Kidney (tissue), 22 donors: ENCODE measurements at places on chromosomes 11 and 22. TPM values are rescaled to one million over a fixed set of nuclear protein-coding genes. Genes with fewer than 3 reads are reported as not detected.

The HOATZ gene
- total RNA-seq, result not detected

The TNNT3 gene
- 0.60 TPM for total RNA-seq

- DNase-seq, result no peak
- no peaks in the 10 kb centered on the region for H3K27me3 ChIP-seq
- no peaks in the 10 kb centered on the region for H3K36me3 ChIP-seq
- H3K27ac ChIP-seq, result no peak overlapping the region
These were observed 50.6 kb downstream of the WNT11 start for GRCh38 chr11:76155500-76156227.

The C11orf91 gene
- total RNA-seq, result not detected

- peaks cover 2% of the 10 kb centered on the region for H3K36me3 ChIP-seq
- DNase-seq, result peak; percentile 95
- H3K27me3 ChIP-seq, result no peaks in the 10 kb centered on the region
- peak within 1 kb of the TSS; percentile 93 for H3K27ac ChIP-seq
These were observed at the start of the genes BSCL2 and GNG3 for GRCh38 chr11:62707277-62707861. BSCL2 (minus strand) TSS chr11:62707424; CDS start chr11:62707195, 229 bp downstream. GNG3 (plus strand) TSS chr11:62707676; CDS start chr11:62708296, 620 bp downstream.

- no peak overlapping the region for H3K27ac ChIP-seq
- no peaks in the 10 kb centered on the region for H3K36me3 ChIP-seq
- no peaks in the 10 kb centered on the region for H3K4me1 ChIP-seq
- H3K4me3 ChIP-seq, result no peak overlapping the region
- no peaks in the 10 kb centered on the region for H3K27me3 ChIP-seq
These were observed 39.5 kb upstream of the SLC5A12 start for GRCh38 chr11:26761361-26761809.

The MMP12 gene
- total RNA-seq, result not detected

DNA sequence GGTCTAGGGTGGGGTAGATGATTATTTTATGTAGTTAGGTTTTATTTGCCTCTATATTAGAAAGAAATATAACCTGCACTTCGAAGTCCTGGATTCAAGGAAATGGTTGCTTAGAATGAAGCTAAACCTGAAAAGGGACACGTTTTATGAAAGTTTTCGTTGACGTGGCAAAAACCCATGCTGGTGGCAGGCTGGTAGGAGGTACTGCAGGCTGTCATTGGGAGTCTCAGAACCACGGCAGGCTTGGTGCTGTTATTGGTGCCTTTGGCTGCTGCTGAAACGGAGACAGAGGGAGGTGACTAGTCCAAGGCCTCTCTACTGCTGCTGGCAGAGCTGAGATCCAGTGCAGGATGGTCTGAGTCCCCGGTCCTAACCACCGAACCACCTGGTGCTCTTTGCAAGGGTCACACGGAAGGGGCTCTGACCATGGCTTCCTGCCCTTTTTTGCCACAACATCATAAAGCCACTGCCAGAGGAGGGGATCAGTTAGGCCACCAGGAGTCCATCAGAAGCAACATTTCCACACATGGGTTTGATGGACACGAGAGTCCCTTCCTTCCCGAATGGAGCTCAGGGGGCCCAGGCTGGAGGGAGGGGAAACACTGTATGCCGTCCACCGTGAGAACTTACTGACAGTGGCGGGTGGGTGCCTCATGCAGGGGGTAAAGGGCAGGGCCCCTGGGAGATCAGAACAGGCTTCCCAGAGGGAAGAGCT, 13.4 kb downstream of the CSF2RB start:
- H3K27ac ChIP-seq, result no peak overlapping the region
- DNase-seq, result no peak
- H3K36me3 ChIP-seq, result no peaks in the 10 kb centered on the region
- no peaks in the 10 kb centered on the region for H3K4me1 ChIP-seq
- H3K27me3 ChIP-seq, result no peaks in the 10 kb centered on the region

The LRRC10B gene
- total RNA-seq, result 2.9 TPM

The NAALAD2 gene
- total RNA-seq, result 2.0 TPM

DNA sequence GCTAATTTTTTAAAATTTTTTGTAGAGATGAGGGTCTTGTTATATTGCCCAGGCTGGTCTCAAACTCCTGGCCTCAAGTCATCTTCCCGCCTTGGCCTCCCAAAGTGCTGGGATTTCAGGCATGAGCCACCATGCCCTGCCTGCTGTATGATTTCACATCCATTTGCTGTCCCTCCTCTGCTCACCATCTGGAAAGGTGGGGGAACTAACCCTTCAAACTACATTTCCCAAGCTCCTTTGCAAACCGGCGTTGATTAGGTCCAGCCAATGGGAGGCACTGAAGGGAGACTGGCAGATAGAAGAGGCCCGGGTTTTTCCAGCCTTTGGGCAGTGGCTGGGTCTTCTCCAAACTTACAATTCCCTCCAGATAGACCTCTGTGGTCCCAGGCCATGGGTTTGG, 19.3 kb downstream of the RFPL1 start:
- no peak overlapping the region for H3K4me3 ChIP-seq
- no peak for DNase-seq
- no peaks in the 10 kb centered on the region for H3K4me1 ChIP-seq
- H3K27ac ChIP-seq, result no peak overlapping the region
- H3K36me3 ChIP-seq, result no peaks in the 10 kb centered on the region

The OR4D9 gene
- not detected for total RNA-seq

- H3K27ac ChIP-seq, result peak overlapping the region; percentile 16
- peaks cover 4% of the 10 kb centered on the region for H3K4me1 ChIP-seq
- no peak for DNase-seq
- no peaks in the 10 kb centered on the region for H3K27me3 ChIP-seq
- H3K4me3 ChIP-seq, result peak overlapping the region; percentile 7
These were observed 3.7 kb downstream of the ADAMTS15 start for GRCh38 chr11:130452176-130452575.

DNA sequence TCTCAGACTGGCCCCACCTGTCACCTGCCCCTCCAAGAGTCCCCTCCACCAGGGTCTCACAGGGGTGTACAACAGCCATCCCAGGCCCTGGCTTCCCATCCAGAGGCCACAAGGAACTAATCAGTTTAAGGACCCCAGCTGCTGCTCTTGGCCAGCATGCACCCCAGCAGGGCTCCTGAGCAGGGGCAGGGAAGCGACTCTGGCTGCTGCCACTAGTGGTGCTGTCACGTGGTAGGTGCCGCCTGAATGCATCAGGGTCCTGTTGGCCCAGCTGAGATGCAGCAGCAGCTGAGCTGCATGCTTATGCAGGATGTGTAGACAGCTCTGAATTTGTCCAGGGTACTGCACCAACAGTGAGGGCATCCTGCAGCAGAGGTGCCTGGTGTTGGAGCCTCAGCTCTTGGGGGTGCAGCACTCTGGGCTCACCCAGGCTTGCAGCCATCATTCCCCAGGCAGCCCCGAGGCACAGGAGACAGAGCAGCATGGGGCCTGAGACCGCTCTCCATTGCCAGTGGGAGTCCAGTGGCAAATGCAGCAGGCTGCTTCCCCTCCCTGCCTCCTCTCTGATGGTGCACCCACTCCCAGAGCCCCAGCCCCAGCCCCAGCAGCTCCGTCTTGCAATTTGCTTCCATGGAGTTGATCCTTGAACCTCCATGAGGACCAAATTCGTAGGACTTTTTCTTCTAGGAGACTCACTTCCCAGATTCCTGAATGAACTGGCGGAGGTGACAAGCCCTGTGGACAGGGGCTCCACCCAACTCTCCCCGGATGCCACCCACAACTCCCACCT, 98.7 kb downstream of the MPPED1 start:
- H3K4me1 ChIP-seq, result no peaks in the 10 kb centered on the region
- H3K4me3 ChIP-seq, result no peak overlapping the region
- H3K27ac ChIP-seq, result no peak overlapping the region
- DNase-seq, result no peak

GRCh38 chr11:86523738-86524619, 148.4 kb downstream of the ME3 start:
- no peak overlapping the region for H3K4me3 ChIP-seq
- no peaks in the 10 kb centered on the region for H3K27me3 ChIP-seq
- H3K27ac ChIP-seq, result no peak overlapping the region

DNA sequence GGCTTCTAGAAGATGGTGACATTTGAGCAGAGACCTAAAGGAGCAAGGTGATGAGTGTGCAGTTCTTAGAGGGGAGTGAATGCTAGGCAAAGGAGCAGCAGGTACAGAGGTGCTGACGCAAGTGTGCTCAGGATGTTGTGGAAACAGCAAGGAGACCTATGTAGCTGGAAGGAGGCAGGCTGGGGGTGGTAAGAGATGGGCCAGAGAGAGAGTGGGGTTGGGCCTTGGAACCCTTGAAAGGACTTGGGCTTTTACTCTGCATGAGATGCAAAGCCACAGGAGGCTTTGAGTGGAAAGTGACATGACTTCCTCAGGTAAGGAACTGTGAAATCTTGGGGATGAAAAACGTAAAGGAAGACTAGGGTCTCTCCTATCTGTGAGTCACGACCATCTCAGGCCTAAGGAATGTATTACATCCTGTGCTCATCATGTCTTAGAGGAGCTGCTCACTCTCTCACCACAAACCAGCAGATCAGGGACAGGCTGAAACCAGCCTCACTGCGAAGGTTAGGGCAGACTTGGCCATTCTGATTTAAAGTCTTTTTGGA, 65.4 kb downstream of the MICAL2 start:
- no peak overlapping the region for H3K4me3 ChIP-seq
- H3K36me3 ChIP-seq, result no peaks in the 10 kb centered on the region
- H3K27ac ChIP-seq, result no peak overlapping the region
- DNase-seq, result no peak
- no peaks in the 10 kb centered on the region for H3K27me3 ChIP-seq
- H3K4me1 ChIP-seq, result peaks cover 3% of the 10 kb centered on the region

- peak; percentile 80 for DNase-seq
- H3K36me3 ChIP-seq, result no peaks in the 10 kb centered on the region
- H3K4me3 ChIP-seq, result no peak overlapping the region
- no peak overlapping the region for H3K27ac ChIP-seq
- peaks cover 7% of the 10 kb centered on the region for H3K4me1 ChIP-seq
These were observed 19.6 kb downstream of the GDPD5 start for GRCh38 chr11:75505916-75506692.

- no peaks in the 10 kb centered on the region for H3K27me3 ChIP-seq
- no peak overlapping the region for H3K27ac ChIP-seq
- no peak for DNase-seq
- H3K4me3 ChIP-seq, result no peak overlapping the region
- no peaks in the 10 kb centered on the region for H3K36me3 ChIP-seq
- no peaks in the 10 kb centered on the region for H3K4me1 ChIP-seq
These were observed 9.3 kb downstream of the MTFP1 start for GRCh38 chr22:30434843-30435242.

DNA sequence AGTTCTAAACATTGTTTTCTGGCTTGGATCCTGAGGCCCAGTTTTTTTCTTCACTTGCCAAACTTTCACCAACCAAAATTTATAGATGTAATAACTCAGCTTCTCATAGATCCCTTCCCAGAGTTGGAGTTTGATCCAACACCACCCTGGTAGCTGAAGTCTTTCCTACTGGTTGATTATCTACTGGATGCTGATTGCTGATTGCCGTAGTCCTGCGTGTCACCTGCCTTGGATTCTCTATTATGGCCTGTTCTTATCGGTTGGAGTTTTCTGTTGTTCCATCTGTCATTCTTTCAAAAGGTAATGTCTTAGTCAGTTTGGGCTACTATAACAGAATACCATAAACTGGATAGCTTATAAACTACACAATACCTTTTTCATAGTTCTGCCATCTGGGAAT, 17.3 kb upstream of the OR6X1 start:
- H3K4me3 ChIP-seq, result no peak overlapping the region
- H3K27ac ChIP-seq, result no peak overlapping the region
- DNase-seq, result no peak
- H3K4me1 ChIP-seq, result no peaks in the 10 kb centered on the region
- H3K36me3 ChIP-seq, result no peaks in the 10 kb centered on the region

The NELL1 gene
- 0.31 TPM for total RNA-seq

DNA sequence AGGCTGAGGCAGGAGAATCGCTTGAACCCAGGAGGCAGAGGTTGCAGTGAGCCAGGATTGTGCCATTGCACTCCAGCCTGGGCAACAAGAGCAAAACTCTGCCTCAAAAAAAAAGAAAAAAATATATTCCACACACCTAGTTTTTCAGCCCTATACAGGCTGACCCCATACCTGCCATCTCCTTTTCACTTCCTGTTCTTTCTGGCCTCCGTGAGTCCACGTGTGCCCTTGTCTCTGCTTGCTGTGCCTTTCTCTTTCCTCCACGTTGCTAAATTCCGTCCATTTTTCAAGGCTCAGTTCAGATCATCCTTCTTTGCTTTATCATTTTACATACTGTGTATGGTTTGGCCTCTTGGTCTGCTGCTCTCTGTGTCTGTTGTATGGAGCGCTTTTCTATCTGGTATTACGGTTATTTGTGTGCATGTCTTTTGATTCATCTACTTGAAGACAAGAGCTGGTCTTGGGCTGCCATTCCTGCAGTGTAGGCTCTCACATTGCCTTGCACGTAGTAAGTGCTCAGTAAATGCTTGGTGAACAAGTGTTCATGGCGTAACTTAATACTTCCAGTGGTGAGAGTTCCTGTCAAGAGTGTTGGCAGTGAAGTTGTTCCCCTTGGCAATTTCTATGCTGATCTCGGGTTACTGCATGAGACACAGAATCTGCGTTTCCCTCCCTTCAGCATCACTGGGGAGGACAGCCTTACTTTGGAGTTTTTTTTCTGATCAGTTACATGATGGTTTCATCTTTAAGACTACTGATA, 57.5 kb downstream of the PTPRJ start:
- peaks cover 29% of the 10 kb centered on the region for H3K4me1 ChIP-seq
- no peak for DNase-seq
- H3K4me3 ChIP-seq, result no peak overlapping the region
- no peak overlapping the region for H3K27ac ChIP-seq
- H3K27me3 ChIP-seq, result no peaks in the 10 kb centered on the region
- H3K36me3 ChIP-seq, result peaks cover 3% of the 10 kb centered on the region

DNA sequence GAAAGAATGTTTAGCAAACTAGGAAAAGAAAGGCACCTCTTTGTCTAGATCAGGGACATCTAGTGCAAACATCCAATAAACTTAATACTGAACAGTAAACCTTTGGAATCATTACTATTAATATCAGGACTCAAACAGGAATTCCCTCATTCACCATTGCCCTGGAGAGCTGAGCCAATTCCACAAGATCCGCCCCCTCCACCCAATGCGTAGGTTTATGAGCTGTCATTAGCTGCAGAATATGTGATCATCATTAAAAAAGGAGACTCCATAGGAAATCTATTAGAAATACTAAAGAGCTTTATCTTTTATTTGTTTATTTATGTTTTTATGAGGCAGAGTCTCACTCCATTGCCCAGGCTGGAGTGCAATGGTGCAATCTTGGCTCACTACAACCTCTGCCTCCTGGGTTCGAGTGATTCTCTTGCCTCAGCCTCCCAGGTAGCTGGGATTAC, 5.5 kb downstream of the IL17REL start:
- H3K27ac ChIP-seq, result no peak overlapping the region
- DNase-seq, result no peak
- H3K27me3 ChIP-seq, result peaks cover 9% of the 10 kb centered on the region
- no peak overlapping the region for H3K4me3 ChIP-seq
- no peaks in the 10 kb centered on the region for H3K4me1 ChIP-seq

GRCh38 chr11:60710482-60710881, 11.1 kb downstream of the MS4A8 start:
- H3K27ac ChIP-seq, result no peak overlapping the region
- no peaks in the 10 kb centered on the region for H3K36me3 ChIP-seq
- no peak overlapping the region for H3K4me3 ChIP-seq
- no peaks in the 10 kb centered on the region for H3K4me1 ChIP-seq
- DNase-seq, result no peak

The PNPLA5 gene
- not detected for total RNA-seq

GRCh38 chr11:27673979-27674663, 26.1 kb downstream of the BDNF start:
- DNase-seq, result no peak
- no peaks in the 10 kb centered on the region for H3K36me3 ChIP-seq
- no peaks in the 10 kb centered on the region for H3K27me3 ChIP-seq
- H3K4me3 ChIP-seq, result no peak overlapping the region
- no peaks in the 10 kb centered on the region for H3K4me1 ChIP-seq

- no peaks in the 10 kb centered on the region for H3K4me1 ChIP-seq
- H3K27me3 ChIP-seq, result no peaks in the 10 kb centered on the region
- H3K27ac ChIP-seq, result no peak overlapping the region
- H3K36me3 ChIP-seq, result no peaks in the 10 kb centered on the region
- DNase-seq, result peak; percentile 70
- no peak overlapping the region for H3K4me3 ChIP-seq
These were observed 32.5 kb upstream of the GRAMD4 start for GRCh38 chr22:46587492-46588278.

The MMP8 gene
- total RNA-seq, result 0.16 TPM

The CYP2R1 gene
- 11.6 TPM for total RNA-seq
